ENCODE measurements at places on chromosomes 1 and 21.

DNA sequence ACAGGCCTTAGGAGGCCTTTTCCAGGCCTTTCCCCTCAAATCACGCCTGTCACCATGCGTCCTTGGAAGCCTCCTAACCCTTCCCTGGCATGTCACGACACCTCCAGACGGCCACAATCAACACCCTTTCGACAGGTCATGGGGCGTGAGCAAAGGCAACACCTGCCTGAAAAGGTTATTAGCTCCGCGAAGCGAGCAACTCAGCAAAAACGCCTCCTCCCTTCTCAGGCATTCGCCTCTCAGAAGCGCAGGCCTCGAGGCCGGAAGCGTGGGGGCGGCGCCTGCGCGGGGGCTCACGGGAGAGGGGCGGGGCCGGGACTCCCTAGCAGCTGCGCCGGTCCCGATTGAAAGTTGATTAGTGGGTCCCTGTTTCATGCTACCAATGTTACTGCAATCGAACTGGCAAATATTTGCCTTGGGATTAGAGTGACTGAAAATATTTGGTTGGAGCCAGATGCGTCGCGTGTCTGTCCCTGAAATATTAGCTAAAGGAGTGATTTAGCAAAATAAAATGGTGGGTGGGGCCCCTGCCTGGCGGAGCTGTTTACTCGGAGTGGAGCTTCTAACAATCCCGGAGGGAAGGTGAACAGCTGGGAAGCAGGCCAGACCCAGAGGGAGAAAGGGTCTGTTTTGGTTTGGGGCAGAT is 44.9 kb downstream of the GFI1 start:
- DNase-seq = peak; percentile 70

GRCh38 chr21:30620080-30620479 is 347 bp upstream of the KRTAP20-4 start:
- DNase-seq = no peak

GRCh38 chr1:213934649-213935048 is 53.1 kb upstream of the PROX1 start:
- no peak for DNase-seq

DNA sequence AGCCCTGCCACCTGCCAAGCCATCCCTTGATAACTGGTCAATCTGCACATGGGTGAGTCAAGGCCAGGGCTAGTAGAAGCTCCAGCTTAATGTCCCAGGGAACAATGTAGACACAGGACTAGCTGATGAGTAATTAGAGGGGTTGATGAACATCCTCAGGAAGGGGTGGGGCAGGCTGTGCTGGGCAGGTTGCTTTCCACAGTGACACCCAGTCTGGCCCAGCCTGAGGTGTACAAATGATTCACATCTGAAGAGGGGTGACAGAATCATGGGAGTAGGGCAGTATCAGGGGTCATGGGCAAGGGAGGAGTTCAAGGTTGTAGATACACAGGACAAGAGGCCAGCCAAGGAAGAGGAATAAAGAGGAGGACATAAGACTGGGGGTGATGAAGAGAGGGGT is 4.3 kb downstream of the LPAR3 start:
- no peak for DNase-seq

DNA sequence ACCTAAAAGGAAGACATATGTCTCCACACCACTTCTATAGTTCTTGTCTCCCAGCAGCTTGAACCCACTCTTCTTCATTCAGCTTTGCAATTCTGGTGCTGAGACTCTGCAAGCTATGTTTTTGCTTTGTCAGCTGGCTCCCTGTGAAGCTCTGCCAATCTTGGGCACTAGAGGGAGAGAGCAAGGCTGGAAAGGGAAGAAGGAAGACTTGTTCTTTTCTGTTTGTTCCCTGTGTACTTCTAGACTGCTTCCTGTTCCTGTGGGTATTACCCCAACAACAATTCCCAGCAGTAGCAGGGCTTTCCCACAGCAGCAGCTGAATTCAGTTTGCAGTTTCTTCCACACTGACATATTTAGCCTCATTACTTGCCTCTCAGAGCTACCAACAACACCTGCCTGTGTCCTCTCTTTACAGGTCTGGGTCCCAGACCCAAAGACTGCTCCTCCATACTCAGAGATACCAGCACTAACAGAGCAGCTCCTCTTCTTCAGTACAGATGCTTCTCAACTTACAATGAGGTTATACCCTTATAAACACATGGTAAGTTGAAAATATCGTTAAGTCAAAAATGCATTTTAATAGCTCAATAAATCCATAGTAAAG is 275.2 kb upstream of the NEGR1 start:
- no peak for DNase-seq

DNA sequence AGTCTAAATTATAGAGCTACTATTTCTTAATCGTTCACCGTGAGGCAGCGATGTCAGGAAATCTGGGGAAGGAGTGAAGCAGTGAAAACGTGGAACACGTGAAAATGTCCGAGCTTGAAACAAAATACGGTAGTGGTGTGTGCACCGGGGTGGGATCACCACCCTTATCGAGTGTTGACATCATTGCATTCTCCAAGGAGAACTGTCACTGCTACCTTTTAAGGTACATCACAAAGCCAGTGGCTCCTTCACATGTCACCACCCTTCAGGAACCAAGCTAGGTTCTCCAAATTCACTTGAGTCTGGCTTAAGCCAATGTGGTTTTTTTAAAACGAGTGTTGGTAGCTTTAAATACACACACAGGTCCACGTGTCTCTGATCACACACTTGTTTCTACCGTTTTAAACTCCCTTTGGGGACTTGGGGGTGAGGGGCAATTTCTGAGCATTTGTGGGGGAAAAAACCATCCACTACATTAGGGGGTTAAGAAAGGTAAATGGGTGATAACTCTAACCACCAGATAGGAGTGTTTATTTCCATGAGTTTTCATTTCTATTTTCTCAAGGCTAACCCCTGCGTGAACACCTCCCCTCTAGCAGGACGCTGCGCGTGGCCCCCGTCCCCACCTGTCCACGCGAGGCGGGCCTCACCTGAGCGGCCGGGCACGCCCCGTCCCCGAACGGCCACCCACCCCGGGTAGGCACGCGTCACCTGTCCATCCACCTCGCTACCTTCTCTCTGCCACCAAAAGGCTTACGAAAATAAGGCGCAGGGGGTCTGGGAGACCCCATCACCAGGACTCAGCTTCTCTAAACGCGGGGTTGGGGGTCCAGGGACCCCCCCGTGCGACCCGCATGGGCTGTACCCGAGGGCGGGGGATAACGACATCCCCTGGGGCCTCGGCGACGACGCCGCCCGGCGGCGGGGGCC is 978 bp downstream of the PRDM15 start:
- no peak for DNase-seq

DNA sequence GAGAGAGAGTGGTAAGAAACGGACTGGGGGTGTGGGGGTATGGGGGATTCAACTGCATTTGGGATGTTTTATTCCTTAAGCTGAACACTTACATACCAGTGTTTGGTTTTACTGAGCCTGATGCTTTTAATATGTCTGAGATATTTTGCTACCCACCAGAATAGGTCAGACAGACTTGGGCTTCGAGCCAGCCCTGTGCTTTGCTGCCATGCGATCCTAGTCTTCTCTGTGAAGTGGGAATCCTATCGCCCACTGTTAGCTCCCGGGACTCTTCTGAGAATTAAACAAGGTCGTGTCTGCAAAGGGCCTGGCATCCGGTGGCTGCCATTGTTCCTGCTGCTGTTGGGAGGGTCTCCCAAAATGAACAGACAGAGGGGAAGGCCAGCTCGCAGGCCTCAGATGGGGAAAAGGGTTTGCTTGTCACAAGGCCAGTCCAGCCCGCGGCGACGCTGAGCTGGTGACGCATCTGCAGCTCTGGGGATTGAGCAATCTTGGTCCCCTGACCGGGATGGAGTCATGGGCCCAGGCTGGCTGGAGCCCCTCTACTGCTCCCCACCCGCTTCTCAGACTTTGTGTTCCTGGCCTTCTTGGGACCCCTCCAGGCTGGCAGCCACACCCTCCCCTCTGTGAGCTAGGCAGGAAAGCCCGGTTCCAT is 26.9 kb upstream of the ECE1 start:
- no peak for DNase-seq

DNA sequence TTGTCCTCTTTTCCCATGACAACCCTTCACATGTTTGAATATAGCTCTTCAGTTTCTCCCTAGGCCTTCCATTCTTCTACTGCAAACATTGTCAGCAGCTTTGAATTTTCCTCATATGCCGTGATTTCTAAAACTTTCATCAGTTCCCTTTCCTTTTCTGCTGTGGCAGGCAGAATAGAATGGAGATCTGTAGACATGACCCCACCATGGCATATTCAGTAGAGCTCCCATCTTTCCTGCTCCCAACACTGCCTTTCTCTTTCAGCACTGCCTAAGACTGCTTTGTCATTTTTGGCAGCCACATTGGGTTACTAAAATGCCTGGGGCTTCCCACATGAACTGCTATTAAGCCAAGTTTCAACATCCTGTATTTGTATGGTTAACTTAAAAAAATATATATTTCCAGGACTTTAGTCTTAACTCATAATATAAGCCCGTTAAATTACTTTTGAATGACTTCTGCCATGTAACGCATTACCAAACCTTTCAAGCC is 60.9 kb downstream of the TBX19 start:
- DNase-seq = no peak

DNA sequence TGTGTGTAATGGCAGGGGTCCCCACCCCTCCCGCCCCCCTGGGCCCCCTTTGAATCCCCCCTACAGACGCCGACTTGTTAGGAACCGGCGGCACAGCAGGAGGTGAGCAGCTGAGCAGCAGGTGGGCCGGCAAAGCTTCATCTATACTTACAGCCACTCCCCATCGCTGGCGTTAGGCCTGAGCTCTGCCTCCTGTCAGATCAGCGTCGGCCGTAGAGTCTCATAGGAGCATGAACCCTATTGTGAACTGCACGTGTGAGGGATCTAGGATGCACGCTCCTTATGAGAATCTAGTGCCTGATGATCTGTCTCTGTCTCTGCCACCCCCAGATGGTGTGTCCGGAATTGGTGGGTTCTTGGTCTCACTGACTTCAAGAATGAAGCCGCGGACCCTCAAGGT is 14.9 kb upstream of the VPS26C start:
- no peak for DNase-seq

- DNase-seq = no peak
Observed at GRCh38 chr21:32966120-32966519, 59.6 kb upstream of the OLIG2 start.

DNA sequence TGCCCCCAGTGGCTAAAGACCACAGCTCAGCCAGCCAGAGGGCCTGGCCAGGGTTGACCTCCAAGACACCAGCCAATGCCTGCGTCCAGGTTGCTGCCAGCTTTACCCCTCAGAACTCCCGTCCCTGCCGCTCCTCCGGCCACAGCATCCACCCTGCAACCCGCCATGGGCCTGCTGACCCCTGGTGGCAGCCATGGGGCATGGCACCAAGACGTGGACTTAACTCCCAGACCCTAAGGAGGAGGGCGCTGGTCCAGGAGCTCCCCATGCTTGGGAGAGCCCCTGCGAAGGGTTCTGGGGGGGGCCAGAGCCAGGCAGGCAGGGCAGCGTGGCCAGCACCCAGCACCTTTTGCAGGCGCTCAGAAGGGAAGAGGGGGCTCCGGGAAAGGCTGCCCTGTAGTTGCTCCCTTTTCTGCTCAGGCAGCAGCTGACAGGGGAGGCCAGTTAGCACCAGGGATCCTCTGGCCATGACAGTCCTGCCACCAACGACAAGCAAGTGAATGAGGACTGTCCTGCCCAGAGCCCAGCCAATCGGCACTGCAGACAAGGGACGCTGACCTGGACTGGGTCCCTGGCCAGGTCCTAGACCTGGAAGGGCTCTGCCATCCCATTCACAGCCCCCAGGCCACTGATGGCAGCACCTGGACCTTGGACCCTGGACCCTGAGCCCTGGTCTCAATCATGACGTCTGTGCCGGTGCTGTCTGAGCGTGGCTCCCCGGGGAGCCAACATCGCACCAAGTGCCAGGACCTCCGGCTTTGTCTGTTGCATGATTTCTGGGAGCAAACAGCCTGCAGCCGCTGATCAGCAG is 246.2 kb downstream of the NPHP4 start:
- no peak for DNase-seq

GRCh38 chr21:35048183-35048601 is 910 bp downstream of the RUNX1 start:
- DNase-seq = no peak

GRCh38 chr1:43381612-43382011 is 8.0 kb downstream of the MED8 start:
- no peak for DNase-seq

DNA sequence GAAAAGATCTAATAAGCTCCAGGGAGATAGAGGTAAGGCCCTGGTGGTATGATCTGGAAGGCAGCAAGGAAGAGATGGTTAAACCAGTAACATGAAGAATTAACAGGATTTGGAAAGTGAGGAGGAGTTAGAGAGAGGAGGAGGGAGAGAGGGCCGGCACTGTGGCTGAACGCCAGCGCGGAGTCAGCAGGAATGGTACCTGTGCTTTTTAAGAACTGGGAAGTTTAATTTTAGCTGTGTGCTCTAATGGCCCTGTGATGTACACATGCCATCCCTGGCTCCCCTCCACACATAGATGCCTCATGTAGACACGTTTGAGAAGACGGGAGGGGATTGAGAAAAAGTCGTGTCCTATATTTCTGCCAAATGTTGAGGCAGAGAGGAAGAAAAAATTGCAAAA is 13.8 kb upstream of the AVPR1B start:
- no peak for DNase-seq

DNA sequence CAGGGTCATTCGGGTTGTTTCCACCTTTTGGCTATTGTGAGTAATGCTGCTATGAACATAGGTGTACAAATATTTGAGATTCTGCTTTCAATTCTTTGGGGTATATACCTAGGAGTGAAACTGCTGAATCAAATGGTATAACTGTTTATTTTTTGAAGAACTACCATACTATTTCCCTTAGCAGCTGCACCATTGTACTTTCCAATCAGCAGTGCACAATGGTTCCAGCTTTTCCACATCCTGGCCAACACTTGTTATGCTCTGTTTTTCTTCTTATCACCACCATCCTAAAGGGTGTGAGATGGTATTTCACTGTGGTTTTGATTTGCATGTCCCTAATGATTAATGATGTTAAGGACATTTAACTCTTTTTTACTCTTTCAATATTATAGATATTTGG is 3.6 kb upstream of the ABCA4 start:
- DNase-seq = no peak

DNA sequence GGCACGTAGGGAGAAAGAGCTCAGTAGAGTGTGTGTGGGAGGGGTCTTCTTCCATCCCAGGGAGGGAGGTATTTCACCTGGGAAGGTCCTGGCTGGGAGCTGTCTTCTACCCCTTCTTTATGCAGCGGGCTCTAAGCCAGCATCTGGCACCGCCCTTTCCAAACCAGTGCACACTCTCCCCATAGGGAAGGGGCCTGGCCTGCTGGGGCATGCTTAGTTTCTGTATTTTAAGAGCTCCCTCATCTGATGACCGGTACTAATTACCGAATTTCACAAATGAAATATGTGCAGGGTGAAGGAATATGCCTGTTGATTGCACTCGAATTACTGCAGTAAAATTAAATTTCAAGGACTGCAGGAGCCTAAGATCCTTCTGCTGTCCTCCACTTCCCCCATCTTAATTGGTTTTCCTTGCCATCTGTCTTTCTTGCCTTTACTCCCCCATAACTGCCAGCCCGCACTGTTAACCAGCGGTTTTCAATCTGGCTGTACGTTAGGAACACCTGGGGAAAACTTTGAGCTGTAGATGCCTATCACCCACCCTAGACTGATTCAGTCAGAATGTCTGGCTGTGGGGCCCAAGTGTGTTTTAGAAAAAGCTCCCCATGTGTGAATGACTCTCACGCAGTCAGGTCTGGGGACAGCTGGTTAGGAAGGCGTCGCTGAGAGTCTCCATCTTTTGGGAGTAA is 20.1 kb downstream of the GALNT2 start:
- no peak for DNase-seq
